ENCODE measurements at places on chromosomes 5 and 9.

GRCh38 chr5:166172597-166172996 lies 2118.8 kb upstream of the WWC1 start:
- no peak for DNase-seq

GRCh38 chr9:137832191-137832700 lies 45.3 kb upstream of the CACNA1B start:
- no peak for DNase-seq

GRCh38 chr5:139842321-139842720 lies 46.7 kb downstream of the PSD2 start:
- no peak for DNase-seq

- DNase-seq, result no peak
Measured at GRCh38 chr5:158115468-158115867, 256.5 kb upstream of the CLINT1 start.

DNA sequence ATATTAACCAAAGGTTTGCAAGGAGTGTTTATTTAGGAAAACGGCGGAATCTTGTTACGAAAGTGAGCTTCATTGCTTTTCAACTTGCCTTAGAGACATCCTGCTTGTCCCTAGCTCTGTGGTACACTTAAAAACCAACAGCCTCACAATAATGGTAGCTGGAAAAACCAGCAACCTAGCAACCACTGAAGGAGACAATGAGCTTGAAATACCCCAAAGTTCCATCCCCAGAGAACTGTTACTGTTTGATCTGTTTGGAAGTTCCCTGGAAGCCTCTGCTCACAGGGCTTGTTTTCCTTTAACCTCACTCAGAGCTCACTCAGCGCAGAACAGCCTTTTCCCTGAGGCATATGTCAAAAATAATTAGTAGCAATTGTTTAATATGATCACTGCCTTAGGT lies 43.2 kb downstream of the SH3TC2 start:
- DNase-seq, result no peak

- no peak for DNase-seq
Measured at GRCh38 chr5:107589520-107590193, 81.1 kb downstream of the EFNA5 start.

- no peak for DNase-seq
Measured at GRCh38 chr5:104512063-104512825, 949.7 kb upstream of the NUDT12 start.

GRCh38 chr5:153617190-153617589 lies 126.7 kb downstream of the GRIA1 start:
- DNase-seq, result no peak

DNA sequence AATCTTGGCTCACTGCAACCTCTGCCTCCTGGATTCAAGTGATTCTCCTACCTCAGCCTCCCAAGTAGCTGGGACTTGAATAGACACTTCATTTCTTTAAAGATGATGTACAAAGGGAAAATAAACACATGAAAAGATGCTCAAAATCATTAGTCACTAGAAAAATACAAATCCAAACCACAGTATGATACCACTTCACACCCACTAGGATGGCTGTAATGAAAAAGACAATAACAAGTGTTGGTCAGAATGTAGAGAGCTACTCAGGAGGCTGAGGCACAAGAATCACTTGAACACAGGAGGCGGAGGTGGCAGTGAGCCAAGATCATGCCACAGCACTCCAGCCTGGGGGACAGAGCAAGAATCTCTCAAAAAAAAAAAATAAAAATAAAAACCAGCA lies 13.0 kb downstream of the F2RL2 start:
- no peak for DNase-seq
